ENCODE measurements at places on chromosomes 12 and 14.

DNA sequence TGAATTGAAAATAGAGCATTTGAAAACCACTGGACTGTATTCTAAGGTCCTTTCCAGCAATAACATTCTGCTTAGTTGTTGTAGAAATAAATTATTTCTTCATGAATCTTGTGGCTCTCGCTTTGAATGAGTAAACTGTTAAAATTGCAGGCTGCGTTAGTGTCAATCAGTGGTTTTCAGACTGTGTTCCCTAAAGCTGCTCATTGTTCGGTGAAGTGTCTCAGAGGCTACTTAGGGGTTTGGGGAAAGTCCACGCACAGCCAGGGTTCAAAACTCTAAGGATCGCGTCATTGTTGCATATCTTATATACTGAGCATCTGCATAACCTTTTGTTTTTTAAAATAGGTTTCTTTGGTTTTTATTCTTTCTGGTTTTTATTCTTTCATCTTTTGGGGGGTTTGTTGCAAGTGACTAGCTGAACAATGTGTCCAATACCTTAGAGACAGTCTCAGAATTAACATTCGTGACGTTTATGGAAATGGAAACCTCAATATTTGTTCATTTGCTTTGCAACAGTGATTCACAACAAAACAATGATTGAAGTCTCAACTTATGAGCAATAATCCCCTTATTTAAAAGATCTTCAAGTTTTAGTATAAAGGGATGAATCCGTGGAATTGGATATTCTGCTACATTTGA is 108.1 kb downstream of the TTLL5 start:
- no peak for DNase-seq

- no peak for DNase-seq
Observed at GRCh38 chr12:100189636-100190394, 10.8 kb upstream of the ACTR6 start.

GRCh38 chr12:64560396-64561301 is 49.6 kb upstream of the RASSF3 start:
- no peak for DNase-seq

DNA sequence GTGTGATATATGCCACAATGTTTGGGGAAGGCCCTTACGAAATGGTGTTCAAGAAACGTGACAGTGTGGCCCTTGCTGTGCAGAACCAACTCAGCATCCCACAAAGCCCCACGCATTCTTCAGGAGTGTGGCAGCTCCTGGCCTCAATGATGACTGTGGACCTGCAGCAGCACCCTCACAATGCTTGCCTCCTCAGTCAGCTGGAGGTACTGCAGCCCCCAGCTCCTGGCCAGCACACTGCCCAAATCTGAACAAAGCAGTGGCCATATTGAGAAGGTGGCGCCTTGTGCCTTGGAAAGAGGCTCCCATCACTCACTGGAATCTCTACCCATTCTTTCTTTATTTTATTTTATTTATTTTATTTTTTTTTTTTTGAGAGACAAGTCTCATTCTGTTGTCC is 10.4 kb downstream of the POLE2 start:
- no peak for DNase-seq

- DNase-seq = peak; percentile 82
Observed at GRCh38 chr14:24392325-24393091, 6.3 kb upstream of the NYNRIN start.

DNA sequence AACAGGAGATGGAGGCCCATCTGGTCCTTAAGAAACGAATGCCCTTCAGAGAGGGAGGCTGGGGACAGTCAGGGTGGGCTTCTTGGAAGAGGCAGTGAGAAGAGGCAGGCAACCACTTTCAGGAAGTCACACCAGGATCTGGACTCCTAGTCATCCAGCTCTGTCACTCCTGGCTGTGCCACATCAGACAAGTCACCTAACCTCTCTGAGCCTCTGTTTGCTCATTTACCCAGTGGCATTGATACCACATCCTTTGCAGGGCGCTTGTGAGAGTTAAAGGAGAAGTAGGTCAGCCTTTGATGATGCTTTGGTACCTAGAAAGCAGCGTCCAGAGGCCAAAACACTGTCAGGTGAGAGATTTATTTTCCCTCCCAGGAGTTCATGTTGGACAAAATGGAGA is 11.1 kb downstream of the CCDC197 start:
- DNase-seq = no peak

- DNase-seq = peak; percentile 76
Observed at GRCh38 chr12:124057691-124058090, 84.7 kb downstream of the ZNF664 start.

DNA sequence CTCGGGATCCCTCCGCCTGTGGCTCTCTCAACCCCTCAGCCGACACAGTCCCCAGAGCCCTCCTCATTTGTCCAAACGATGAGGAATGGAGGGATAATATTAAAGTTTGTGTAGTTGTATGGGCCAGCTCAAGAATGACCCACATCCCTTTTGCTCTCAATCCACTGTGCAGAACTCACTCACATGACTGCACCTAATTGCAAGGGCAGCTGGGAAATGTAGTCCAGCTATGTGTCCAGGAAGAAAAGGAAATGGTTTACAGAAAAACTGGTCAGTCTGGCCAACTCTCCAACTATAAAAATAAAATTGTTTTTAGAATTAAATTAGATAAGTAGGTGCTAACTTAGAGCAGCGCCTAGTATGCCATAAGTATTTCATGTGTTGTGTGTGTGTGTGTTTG is 66.6 kb downstream of the GALNT8 start:
- no peak for DNase-seq

- DNase-seq = no peak
Observed at GRCh38 chr12:78403136-78403535, 461.4 kb upstream of the SYT1 start.

- DNase-seq = no peak
Observed at GRCh38 chr12:123815968-123816367, 53.9 kb downstream of the DNAH10 start.

- DNase-seq = no peak
Observed at GRCh38 chr12:3816266-3816665, 56.9 kb downstream of the PARP11 start.

- DNase-seq = peak; percentile 54
Observed at GRCh38 chr12:52860102-52860823, 11.5 kb upstream of the KRT78 start.

DNA sequence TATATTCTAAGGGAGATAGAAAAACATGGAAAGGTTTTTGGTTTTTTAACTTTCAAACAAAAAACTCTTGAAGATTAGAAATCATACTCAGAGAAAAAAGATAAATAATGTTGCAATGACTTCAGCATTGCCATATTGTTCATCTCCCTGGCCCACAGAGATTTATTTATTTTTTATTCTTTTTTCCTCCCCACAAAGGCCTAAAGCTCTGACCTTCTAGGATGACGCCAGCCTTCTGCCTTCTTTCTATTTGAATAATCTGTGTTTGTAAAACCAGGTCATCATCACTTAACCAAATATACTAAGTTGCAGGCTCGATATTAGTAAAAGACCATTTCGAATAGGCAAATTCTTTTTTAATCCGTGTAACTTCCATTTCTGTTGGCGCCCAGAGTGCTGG is 4.4 kb upstream of the DCP1B start:
- no peak for DNase-seq

GRCh38 chr12:131599190-131600159 is 111.4 kb upstream of the SFSWAP start:
- no peak for DNase-seq

GRCh38 chr12:10392394-10392930 is 2.6 kb upstream of the KLRK1 start:
- DNase-seq = no peak

- DNase-seq = no peak
Observed at GRCh38 chr12:19036673-19037357, 92.7 kb upstream of the PLEKHA5 start.

- no peak for DNase-seq
Observed at GRCh38 chr14:68466491-68466977, 326.3 kb downstream of the ZFP36L1 start.

DNA sequence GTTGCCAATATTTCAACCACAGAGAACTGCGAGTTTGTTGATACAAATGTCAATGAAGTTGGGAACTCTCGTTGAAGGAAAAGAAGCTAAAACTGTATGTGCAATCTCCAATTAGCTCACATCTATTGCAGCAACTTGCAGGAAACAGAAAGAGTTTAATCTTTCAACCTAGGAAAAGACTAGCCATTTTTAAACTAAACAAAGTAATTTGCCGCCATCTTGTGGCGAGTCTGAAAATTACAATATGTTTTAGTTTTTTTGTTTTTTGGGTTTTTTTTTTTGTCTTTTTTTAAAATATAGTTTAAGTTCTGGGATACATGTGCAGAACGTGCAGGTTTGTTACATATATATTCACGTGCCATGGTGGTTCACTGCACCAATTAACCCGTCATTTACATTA is 131.2 kb upstream of the FOXG1 start:
- DNase-seq = no peak

GRCh38 chr12:44519931-44520330 is 356.2 kb downstream of the NELL2 start:
- DNase-seq = no peak

GRCh38 chr14:51398898-51399297 is 158.9 kb downstream of the TMX1 start:
- DNase-seq = no peak

DNA sequence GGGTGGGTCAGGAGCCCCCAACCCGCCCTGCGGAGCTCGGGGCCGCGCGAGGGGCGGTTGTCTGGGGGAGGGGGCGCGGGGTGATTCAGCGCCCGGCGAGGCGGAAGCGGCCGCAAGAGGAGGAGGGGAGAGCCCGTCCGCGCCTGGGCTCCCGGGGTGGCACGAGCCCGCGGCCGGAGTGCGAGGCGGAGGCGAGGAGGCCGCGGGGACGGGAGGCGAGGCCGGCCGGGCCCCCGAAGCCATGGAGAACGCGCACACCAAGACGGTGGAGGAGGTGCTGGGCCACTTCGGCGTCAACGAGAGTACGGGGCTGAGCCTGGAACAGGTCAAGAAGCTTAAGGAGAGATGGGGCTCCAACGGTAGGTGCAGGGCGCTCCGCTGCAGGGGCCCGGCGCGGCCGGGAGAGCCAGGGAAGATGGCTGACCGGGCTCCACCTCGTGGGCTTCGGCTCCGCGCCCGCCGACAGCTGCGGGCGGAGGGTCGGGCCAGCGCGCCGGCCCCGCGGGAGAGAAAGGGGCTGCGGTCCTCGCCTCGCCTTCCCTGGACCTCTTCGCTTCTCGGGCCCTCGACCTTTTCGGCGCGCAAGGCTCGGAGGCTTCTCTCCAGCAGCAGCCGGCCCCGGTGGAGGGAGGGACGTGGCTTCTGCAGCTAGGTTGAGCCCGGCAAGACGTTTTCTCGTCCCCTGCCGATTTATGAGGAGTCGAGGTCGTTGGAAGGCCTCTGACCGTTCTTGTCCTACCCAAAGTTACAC is 677 bp downstream of the ATP2A2 start:
- no peak for DNase-seq

DNA sequence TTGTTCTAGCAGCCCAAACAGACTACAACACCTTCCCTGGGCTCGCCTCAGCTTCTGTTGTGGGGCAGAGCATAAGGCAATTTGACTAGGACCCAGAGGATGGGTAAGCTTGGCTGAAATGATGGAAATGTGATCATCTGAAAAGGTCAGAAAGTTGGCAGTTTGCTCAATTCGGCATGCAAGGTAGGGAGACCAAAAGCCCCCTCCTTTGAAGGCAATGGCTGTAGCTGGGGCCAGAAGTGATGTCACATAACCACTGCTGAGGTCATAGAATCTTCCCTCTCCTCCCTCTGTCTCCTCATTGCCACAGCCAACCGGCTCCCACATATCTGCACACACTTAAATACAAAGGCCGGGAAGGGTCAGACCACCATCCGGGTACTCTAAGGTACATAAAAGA is at the start of gene TPPP2:
Gene TPPP2 (plus strand): TSS at position 301 of the 400 bp plus-strand sequence. CDS start 365 bp downstream, outside the sequence.
- no peak for DNase-seq

GRCh38 chr12:62128175-62128975 is 131.8 kb upstream of the USP15 start:
- DNase-seq = peak; percentile 18

Data from kidney (tissue), 22 donors.